ENCODE measurements at places on chromosomes 13 and 19. TPM values are rescaled to one million over a fixed set of nuclear protein-coding genes. Genes with fewer than 3 reads are reported as not detected.

DNA sequence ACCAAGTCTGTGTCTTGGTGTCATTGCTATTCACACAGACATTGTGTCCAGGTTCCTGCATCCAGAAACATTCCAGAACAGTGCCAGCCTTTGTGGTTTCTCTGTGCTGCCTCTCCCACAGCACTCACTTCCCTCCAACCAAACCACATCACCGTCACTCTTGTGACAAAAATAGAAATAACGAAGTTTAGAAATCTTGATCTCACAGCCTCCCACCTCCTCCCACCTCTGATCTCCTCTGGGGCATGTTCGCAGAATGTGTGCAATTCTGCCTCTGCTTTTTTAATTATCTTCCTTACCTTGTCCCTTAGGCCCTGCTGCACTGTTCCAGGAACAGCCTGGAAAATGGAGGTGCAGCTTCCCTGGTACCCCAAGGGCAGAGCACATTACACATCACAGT lies 8.7 kb upstream of the SERPINE3 start:
- H3K36me3 ChIP-seq: no peaks in the 10 kb centered on the region
- H3K27me3 ChIP-seq: no peaks in the 10 kb centered on the region
- H3K4me1 ChIP-seq: peaks cover 18% of the 10 kb centered on the region

The NCAN gene
- not detected for total RNA-seq

The ZNF723 gene
- not detected for total RNA-seq

GRCh38 chr13:30257468-30258099 lies 49.8 kb downstream of the KATNAL1 start:
- H3K36me3 ChIP-seq: peaks cover 10% of the 10 kb centered on the region
- no peak for DNase-seq
- H3K27me3 ChIP-seq: no peaks in the 10 kb centered on the region
- H3K4me1 ChIP-seq: peaks cover 15% of the 10 kb centered on the region
- H3K4me3 ChIP-seq: no peak overlapping the region
- no peak overlapping the region for H3K27ac ChIP-seq
